Liver (tissue), 10 donors: ENCODE measurements at places on chromosomes 5 and 9.

- H3K4me1 ChIP-seq = peaks cover 37% of the 10 kb centered on the region
- H3K27ac ChIP-seq = peak overlapping the region; percentile 81
- H3K27me3 ChIP-seq = no peaks in the 10 kb centered on the region
- H3K36me3 ChIP-seq = no peaks in the 10 kb centered on the region
Measured at GRCh38 chr9:124768750-124769548, 2.2 kb downstream of the NR6A1 start.

DNA sequence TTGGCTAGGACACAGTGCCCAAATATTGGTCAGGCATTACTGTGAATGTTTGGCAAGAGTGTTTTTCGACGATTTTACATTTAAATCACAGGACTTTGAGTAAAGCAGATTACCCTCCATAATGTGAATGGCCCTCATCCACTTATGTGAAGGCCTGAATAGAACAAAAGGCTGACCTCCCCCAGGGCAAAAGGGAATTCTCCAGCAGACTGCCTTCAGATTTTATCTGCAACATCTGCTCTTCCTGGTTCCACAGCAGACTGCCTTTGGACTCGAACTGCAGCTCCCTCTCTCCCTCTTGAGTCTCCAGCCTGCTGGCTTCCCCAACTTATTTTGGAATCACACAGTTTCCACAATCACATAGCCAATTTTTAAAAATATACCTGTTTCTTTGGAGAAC is 7.1 kb upstream of the TMEM215 start:
- no peaks in the 10 kb centered on the region for H3K36me3 ChIP-seq
- H3K4me3 ChIP-seq = no peak overlapping the region
- H3K27me3 ChIP-seq = peaks cover 3% of the 10 kb centered on the region
- H3K4me1 ChIP-seq = no peaks in the 10 kb centered on the region
- no peak overlapping the region for H3K27ac ChIP-seq

- H3K4me3 ChIP-seq = no peak overlapping the region
- H3K27ac ChIP-seq = no peak overlapping the region
- H3K36me3 ChIP-seq = no peaks in the 10 kb centered on the region
- no peak for DNase-seq
- no peaks in the 10 kb centered on the region for H3K4me1 ChIP-seq
Measured at GRCh38 chr9:84061613-84062193, 81.1 kb downstream of the RMI1 start.

GRCh38 chr5:69000216-69000919 is 93.4 kb upstream of the SLC30A5 start:
- no peaks in the 10 kb centered on the region for H3K36me3 ChIP-seq
- H3K27ac ChIP-seq = no peak overlapping the region
- no peak for DNase-seq
- no peak overlapping the region for H3K4me3 ChIP-seq

GRCh38 chr5:149646564-149646963 is 65.3 kb downstream of the ARHGEF37 start:
- no peaks in the 10 kb centered on the region for H3K36me3 ChIP-seq
- no peaks in the 10 kb centered on the region for H3K27me3 ChIP-seq
- H3K27ac ChIP-seq = no peak overlapping the region
- no peak for DNase-seq
